Foreskin keratinocyte (primary cell): ENCODE measurements at places on chromosomes 1 and 21.
A peak's percentile ranks its signal among the peaks of the same experiment; 100 is the strongest.

- DNase-seq: no peak
These were observed 87.5 kb downstream of the FGGY start for GRCh38 chr1:59384443-59384842.

- DNase-seq: no peak
These were observed 20.3 kb downstream of the ZMYM4 start for GRCh38 chr1:35288761-35289160.

GRCh38 chr1:27879374-27880082, 7.2 kb downstream of the THEMIS2 start:
- DNase-seq: no peak

DNA sequence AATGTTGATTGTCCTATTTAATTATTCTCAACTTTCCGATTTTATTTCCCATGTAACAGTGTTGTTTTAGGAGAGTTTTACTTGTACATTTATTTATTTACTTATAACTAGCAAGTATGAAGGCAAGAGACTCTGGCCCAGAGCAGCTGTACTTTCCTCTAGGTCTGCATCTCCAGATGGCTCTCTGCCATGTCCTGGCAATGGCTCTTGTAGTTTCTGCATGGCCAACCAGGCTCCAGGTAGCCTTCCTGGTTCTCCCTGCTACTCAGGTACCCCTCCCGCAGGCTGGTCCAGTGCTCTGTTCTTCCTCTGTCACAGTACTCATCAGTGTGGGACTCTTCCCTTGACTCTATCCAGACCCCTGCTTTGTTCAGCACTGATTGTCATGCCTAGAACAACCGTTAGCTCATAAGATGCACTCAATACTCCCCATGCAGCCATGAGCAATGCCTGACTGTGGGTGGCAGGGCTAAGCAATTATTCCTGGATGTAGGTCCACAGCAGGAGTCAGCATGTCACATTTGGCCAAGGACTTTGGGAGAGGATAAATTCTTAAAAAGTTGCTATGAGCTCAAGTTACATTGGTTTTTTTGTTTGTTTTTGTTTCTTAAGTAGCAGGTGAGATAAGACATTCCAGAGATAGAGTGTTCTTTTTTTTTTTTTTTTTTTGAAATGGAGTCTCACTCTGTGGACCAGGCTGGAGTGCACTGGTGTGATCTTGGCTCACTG, 10.9 kb upstream of the IL20 start:
- DNase-seq: no peak

GRCh38 chr1:112342558-112342957, 53.5 kb upstream of the CTTNBP2NL start:
- no peak for DNase-seq

GRCh38 chr1:1861339-1861730, 29.6 kb downstream of the GNB1 start:
- DNase-seq: no peak

DNA sequence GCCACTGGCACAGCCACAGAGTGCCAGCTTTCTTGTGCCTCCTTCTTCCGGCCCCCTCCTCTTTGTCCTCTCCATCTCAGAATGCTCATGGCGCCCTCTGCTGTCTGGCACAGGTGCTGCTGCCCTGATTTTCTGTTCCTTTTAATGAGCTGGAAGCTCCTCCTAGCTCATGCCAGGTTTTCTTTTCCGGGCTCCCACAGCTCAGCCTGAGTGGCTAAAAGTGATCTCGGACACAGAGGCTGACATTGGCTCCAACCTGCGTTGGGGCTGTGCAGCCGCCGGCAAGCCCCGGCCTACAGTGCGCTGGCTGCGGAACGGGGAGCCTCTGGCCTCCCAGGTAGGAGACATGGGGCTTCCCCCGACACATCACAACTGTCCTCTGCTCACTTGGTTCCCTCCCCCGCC, 18.7 kb downstream of the CNTN2 start:
- DNase-seq: peak; percentile 10

DNA sequence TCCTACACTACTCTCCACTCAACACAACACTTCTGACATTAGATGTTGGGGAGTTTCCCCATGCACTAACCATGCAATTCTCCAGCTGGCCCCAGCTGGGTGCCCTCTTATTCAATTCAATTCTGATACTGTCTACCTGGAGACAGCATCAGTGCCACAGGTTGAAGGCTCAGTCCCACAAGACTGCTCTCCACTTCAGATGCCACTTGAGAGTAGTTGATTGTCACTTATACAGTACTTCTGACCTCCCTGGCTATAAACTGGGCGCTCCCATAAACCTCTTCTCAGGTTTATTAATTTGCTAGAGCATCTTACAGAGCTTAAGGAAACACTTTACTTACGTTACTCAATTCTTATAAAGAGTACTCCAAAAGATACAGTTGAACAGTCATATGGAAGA, 442.3 kb downstream of the LRRIQ3 start:
- no peak for DNase-seq

DNA sequence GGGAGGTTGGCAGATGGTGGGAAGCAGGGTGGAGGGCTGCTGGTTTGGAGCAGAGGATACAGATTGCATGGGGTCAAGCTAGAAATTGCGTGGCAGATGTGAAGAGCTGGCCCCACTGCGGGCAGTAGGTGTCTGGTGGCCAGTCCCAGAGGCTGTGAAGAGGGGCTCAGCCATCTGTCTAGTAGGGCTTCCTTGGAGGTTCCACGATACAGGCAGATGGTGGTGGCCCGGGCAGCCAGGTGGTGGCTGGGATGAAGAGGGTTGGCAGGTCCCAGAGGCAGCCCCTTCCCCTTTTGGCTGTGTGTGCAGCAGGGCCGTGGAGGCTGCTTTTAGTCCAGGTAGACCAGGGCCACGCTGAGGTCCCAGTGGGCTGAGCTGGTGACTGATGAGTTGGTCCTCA, 16.6 kb downstream of the PSEN2 start:
- DNase-seq: no peak

DNA sequence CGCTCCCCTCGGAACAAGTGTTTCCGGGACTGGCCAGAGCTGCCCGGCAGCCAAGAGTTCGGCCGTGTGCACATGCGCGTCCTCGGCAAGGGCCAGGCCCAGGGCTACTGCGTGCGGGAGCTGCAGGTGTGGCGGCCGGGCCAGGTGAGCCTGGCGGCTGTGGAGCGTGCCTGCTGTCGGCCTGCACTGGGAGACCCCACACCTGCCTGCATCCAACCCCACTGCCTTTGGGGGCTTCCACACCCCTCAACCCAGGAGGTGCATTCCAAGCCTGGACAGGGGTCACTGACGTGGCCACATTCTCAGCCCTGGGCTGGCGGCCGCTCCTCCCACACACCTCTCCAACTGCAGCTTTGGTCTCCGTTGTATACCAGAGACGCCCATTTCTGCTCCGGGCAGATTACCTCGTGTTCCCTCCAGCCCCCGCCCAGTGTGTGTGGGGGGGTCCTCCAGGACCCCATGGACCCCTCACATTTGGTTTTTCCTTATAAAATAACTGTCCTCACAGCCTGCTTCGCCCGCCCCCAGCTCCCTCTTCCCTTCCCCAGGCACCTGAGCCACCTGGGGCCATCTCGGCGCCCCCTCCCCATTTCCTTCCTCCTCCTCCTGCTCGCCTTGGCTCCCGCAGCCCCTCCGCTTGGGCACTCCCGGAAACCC, 6.1 kb downstream of the RNF223 start:
- no peak for DNase-seq

DNA sequence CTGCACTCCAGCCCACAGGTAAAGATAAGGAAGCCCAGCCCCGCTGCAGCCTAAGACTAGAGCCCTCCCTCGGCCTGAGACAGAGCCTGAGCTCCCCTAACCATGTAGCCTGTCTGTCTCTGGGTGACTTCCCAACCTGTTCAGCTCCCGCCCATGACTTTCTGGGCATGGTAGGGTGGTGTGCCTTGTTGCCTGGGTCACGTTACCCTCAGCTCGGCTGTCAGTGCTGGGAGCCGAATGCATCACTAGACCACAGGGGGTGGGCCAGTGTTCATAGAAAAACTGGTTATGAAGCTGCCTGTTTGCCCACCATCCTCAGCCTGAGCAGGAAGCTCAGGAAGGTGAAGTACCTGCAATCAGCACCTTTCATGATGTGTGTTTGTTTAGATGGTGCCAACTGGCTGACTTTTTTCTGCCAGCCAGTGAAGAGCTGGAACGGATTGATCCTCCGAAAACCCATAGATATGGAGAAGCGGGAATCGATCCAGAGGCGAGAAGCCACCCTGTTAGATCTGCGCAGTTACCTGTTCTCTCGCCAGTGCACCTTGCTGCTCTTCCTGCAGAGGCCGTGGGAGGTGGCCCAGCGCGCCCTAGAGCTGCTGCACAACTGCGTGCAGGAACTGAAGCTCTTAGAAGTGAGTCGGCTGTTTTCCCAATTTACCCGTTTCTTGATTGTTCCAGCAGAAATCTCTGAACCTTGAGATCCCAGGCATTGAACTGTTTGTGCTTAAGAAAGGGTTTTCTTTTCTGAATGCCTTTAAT, 43.9 kb upstream of the PWP2 start:
- DNase-seq: no peak

GRCh38 chr1:71618191-71618590, 537.4 kb upstream of the ZRANB2 start:
- no peak for DNase-seq

- DNase-seq: no peak
These were observed 36.1 kb downstream of the NIPAL3 start for GRCh38 chr1:24451746-24452145.

DNA sequence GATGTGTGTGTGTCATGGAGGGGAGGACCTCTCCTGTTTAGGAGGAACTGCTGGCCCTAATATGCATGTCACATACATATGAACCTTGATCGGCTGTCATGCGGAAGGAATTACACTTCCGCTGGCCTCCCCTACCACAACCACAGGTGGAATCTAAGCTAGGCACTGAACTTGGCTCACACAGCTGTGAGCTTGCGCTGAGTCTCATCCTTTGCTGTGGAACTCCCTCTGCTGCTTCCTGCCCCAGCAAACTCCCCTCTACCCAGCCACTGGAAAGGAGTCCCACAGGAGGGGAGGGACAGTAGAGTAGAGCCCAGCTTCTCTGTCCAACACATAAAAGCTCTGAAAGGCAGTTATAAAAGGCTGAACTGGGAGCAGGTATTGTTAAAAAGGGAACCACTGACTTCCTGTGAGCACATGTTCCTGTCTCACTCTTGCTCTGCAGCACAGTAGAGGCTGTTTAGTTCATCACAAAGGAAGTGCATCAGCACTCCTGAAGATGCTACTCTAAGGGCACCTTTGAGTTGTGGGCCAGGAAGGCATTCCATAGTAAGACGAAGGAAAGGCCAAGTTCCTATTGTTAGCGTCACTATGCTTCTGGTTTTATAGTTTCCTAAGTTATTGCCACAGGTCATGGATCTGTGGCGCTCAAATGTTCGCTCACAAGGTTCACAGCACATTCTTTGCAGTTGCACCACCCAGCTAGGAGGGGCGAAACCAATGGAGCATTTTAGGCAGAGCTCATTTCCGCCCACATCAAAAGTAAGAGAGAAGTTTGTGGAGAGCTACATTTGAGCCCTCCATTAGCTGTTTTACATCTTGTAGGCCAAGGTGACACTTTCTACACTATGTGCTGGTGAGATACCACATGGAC, 17.7 kb upstream of the PTPRC start:
- no peak for DNase-seq
